NCI-H146 (cell line): ENCODE measurements at places on chromosomes 3 and 15.

GRCh38 chr3:110210086-110210660 is 861.4 kb upstream of the NECTIN3 start:
- no peak for DNase-seq

GRCh38 chr3:104578558-104578957 is 788.2 kb upstream of the ALCAM start:
- DNase-seq, result no peak

DNA sequence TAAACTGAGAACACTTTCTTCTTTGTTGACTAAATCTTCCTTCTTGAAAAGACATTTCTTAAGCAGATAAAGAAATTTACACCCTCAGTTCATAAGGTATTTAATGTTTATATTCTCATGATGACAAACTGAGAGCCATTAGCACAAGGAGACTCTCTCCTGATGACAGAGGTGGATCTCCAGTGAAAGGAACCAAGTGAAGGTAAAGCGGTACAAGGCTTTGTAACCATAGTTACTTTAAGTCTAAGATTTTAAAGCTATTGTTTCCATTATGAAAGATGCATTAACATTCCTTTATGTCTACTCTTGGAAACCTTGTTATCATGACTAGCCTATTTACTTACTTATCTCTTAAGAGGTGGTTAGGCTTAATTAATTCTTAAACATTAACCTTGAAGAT is 737.1 kb downstream of the MECOM start:
- DNase-seq, result no peak

- peak; percentile 70 for DNase-seq
These were observed 13.4 kb upstream of the LEKR1 start for GRCh38 chr3:156812521-156813335.

DNA sequence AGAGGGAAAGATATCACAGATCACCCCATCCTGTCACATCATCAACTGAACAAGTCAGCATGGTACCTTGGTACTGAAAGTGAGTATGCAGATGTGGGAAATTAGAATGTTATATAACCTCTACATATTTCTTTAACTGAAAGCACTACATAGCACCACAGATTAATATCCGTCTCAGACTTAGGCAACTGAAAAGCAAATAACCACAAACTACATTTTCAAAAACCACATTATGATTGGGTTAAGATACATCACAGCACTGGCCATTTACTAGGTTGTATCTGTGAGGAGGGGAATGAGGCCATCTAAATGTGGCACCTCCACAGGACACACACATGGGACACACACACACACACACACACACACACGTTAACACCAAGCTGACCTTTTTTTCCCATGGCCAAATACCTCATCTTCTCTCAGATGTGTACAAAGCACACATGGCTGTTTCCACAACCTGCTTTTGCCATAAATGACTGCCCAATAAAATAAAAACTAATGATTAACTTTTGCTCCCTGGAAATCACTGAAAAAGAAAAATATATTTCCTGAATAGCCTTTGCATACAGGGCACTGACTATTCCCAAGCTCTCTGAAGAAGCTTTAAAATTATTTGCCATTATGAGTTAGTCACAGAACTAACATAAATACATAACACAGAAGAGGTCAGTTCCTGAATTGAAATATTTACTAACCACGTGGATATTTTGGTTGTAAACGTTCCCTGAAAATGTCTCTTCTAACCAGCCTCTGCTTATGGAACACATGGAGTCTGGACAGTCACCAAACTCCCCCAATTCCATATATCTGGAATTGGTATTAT is 60.1 kb downstream of the SUMF1 start:
- no peak for DNase-seq

DNA sequence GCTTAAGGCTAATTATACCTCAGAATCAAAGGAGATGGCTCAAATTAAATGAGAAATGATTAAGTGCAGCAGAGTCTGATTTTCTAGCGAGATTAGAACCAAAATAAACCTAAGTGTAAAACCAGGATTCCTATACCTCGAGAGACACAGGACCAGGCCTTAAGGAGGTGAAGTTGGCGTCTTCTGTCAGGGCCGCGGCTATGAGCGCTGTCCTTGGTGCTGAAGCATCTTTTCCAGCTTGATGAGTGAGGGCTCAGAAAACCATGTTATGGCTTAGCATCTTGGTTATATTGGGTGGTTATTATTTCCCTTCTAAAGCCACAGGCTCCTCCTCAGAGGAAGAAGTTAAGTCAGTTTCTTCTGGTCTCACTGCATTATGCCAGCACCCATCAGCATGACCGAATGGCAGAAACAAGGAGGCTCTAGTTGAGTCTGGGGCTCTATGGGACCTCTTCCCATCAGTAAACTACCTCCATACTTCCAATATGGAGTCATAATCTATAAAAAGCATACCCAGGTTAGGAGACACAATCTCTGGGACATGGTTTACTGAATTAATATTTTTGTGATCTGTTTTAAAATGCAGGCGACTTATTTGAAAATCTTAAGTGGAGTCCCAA is 120.1 kb upstream of the NMNAT3 start:
- no peak for DNase-seq

GRCh38 chr3:116759316-116759715 is 49.7 kb downstream of the TUSC7 start:
- DNase-seq, result no peak

DNA sequence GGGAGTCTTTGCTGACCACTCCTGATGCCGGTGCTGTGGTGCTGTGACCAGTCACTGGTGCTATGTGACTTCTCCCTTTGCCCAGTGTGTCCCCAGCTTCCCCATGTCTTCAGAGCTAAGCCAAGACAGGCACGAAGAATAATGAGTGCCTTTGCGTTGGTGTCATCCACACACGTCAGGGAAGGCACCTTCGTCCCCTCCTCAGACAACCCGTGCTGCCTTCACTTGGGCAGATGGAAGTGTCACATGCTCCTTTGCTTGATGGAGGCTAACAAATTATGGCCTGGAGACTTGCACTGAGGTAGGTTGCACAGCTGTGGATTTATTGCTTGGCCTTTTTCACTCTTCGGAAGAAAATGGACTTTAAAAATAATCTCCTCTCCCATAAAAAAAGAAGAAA is 291.8 kb downstream of the OCA2 start:
- no peak for DNase-seq

- no peak for DNase-seq
These were observed 36.9 kb upstream of the HERC1 start for GRCh38 chr15:63870487-63871209.

- DNase-seq, result peak; percentile 1
These were observed 39.0 kb downstream of the NSUN3 start for GRCh38 chr3:94101860-94102259.

GRCh38 chr3:100096866-100097265 is 17.4 kb downstream of the FILIP1L start:
- no peak for DNase-seq

DNA sequence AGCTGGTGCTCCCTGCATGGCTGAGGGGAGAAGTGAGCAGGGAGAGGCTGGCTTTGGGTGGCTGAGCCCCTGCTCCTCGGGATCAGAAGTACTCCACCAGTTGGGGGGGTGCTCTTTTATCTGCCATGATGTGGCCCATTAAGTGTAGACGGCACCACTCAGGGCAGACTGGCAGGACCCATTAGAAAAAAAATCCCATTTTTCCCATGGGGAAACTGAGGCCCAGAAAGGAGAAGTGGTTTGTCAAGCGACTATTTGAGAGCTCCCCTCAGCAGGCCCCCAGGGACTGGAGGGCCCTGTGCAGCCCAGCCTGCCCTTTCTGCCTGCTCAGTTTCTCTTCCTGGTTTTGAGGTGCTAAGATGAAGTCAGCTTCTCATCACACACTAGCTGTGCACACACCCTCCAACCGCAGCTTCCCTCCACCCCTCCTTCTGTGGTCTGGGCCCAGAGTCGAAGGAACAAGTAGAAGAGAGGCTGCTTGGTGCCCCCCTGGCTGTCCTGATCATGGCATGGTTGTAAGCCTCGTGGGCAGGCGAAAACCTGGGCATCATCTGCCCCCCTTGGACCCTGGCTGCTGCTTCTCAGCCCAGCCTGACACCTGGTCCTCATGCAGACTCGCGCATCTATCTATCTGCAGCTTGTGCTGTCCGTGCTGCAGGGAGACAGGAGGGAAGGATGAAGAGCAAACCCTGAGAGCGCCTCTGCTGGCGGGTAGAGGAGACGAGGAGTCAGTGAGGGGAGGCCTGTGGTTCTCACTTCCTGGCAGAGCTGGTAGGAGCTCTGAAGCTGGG is 5.6 kb downstream of the CSK start:
- DNase-seq, result no peak

- DNase-seq, result no peak
These were observed 57.3 kb downstream of the FRMD5 start for GRCh38 chr15:44137750-44138149.

- no peak for DNase-seq
These were observed 38.9 kb downstream of the ABHD2 start for GRCh38 chr15:89127054-89127702.

DNA sequence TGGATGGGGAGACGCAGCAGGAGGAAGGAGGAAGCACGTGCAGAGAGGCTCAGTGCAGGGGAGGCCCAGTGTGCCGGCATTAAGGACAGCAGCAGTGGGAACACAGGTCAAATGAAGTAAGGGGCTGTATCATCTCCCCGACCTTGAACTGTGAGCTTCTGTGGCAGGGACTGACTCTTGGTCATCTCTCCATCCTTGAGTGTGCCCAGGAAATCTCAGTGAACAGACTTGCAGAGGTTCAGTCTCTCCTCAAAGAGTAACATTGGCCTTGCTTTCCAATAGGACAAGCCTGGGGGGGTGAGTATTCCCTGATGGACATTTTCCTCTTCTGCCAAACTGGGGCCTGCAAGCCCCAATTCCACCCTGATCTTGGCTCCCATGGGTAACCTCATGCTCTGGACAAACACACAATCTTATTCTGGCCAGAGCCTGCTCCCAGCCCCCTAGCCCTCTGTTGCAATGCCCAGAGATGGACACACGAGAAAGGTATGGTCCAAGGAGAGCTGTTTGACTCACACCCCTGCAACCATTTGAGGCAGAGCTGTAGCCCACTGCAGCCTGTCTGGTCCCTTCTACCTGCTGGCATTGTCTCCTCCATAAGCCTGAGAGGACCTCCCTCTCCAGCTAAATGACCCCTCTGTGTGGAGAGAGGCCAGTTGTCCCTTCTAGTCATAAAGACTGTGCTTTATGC is 50.9 kb downstream of the TLE3 start:
- DNase-seq, result no peak

DNA sequence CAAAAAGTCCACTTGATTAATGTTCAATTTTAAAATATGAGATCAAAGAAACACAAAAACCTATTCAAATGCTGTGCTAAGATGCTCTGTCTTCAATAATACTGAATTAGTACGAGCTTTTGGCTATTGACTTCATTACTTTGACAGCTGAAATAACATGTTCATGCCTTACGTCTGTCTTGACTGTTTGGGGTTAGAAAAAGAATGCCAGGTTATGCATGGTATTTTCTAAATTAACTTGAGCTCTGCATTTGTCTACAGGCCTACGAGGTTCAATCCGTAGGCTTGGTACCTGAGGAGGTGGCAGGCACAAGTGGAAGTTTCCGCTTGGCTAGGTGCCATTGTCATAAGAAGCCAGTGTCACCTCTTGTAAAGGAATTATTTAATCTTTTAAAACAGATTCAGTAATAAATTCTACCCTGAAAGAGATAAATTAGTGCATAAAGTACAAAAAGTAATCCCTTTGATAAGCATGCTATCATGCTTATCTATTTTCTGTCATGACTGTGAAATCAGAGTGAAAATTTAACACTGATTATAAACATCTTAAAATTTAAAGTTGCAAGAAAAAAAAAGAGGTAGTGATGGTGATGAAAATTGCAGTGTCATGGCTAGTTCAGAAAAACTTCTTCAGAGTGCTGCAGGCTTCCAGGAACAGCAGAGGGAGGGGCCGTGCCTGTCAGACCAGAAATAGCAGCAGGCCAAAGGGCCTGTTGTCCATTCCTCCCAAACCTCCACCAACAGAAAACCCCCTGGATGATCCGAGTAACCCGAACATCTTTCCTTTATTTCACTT is 115.7 kb downstream of the ARRDC4 start:
- DNase-seq, result no peak

GRCh38 chr15:67157521-67158252 is 92.3 kb downstream of the SMAD3 start:
- no peak for DNase-seq

DNA sequence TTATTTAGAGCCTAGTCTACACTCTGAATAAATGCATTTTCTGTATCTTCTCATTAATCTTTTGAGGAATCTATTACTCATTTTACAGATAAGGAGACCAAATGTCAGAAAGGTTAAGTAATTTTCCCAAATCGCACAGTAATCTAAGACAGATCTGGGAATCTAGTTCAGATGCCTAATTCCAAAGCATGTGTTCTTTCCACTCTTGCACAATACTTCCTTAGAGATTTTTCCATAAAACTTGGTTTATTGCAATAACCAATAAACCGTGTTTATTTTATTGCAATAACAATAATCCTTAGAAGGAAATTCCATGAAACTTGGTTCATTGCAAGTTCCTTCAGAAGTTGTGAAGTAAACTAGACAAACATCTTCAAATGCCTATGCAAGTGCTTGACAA is 17.4 kb upstream of the COL8A1 start:
- no peak for DNase-seq

- no peak for DNase-seq
These were observed 18.8 kb downstream of the TIPARP start for GRCh38 chr3:156693166-156693565.

- DNase-seq, result no peak
These were observed 14.3 kb downstream of the TOMM70 start for GRCh38 chr3:100386437-100387074.

- no peak for DNase-seq
These were observed 103.2 kb downstream of the EPHB1 start for GRCh38 chr3:134898181-134898754.

- no peak for DNase-seq
These were observed 36.5 kb upstream of the UACA start for GRCh38 chr15:70799667-70800450.

- no peak for DNase-seq
These were observed 317.5 kb upstream of the CNTN6 start for GRCh38 chr3:775178-775880.

- DNase-seq, result no peak
These were observed 1.4 kb upstream of the ISG20 start for GRCh38 chr15:88637436-88637835.

DNA sequence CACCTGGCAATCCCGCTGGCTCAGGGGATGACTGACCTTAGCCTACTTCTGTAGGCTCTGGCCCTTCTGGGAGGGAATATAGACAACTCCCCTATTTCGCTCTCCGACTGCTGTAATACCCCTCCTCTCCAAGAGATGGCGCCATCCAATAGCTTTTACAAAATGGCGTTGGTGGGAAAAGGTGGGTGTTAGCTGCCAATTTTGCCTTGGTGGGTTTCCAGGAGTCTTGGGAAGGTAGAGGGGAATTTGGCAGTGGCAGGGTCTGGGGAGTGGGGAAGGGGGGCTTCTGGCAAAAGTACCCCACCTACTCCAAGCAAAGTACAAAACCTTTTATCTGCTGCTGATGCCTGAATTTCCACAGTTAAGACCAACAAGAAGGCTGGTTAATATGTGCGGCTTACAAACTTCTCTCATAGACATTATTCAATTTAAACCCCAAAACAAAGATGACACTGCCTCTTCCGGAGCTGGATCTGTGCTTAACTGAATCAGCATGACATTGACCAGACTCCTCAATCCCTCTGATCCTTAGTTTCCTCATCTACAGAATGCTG is 62.1 kb downstream of the RASGRF1 start:
- DNase-seq, result peak; percentile 34
